CD4-positive, alpha-beta memory T cell (primary cell): ENCODE measurements at places on chromosomes 6 and 20. TPM values are rescaled to one million over a fixed set of nuclear protein-coding genes. Genes with fewer than 3 reads are reported as not detected.

Gene PRL
- total RNA-seq, result not detected

DNA sequence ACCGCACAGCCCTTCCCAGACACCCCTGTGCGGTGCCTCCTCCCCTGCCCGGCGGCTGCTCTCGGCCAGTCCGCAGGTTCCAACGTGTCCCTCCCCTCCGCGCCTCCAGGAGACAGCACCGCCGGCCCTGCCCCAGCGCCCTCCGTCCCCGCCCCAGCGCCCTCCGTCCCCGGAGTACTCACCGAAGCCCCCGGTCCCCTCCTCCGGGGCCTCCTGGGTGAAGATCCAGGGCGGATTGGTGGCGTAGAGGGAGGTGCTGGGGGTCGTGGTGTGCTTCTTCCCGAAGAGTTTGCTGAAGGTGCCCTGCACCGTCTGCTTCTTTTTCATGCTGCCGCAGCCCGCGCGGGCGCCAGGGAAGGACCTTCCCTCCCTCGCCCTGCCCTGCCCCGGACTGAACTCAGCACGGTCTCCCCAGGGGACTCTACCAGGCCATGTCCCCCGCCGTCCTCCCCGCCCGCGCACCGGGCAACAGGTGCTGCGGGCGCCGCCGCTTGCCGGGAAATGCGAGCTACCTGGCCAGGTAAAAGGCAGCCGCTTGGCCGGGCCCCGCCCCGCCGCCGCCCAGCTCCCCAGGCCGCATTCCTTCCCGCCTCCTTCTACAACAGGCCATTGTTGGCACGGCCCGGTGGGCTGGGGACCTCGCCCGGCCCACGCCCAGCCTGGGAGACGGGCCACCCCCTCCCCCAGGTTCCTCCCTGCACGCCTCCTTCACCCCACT lies at the start of gene C6orf132:
C6orf132 (minus strand) TSS at position 503 of the 718 bp plus-strand sequence; CDS start at position 327, 176 bp downstream.
- no peak for DNase-seq

DNA sequence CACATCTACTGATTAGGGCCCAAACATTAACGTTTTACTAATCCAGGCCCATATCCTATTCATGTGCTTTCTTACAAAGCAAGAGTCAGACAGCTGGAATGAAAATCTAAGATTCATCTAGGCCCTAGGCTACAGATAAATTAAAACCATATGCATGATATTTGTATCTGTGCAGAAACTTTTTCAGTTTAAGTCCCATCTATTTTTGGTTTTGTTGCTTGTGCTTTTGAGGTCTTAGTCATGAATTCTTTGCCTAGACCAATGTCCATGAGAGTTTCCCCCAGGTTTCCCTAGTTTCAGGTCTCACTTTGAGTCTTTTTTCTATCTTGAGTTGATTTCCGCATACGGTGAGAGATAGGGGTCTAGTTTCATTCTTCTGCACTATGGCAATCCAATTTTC lies 20.2 kb downstream of the ADNP start:
- DNase-seq, result no peak

DNA sequence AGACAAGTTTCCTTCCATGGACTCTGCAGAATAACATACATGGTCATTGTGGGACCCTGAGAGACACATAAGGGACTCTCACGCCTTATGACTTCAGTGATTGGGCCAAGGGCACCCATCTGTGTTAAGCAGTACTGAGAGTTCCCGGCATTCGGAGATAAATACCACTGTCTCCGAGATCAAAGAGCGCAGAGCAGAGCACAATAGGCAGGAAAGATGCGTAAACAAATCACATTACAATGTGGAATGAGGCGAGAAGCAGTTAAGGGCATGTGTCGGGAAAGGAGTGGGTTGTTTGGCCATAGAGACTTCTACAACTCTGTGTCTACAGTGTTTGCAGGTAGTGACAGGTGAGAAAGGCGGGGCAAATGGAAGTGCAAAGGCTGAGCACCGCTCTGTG lies 57.6 kb downstream of the NRSN1 start:
- DNase-seq, result no peak

Gene SLC17A1
- 0.19 TPM for total RNA-seq

DNA sequence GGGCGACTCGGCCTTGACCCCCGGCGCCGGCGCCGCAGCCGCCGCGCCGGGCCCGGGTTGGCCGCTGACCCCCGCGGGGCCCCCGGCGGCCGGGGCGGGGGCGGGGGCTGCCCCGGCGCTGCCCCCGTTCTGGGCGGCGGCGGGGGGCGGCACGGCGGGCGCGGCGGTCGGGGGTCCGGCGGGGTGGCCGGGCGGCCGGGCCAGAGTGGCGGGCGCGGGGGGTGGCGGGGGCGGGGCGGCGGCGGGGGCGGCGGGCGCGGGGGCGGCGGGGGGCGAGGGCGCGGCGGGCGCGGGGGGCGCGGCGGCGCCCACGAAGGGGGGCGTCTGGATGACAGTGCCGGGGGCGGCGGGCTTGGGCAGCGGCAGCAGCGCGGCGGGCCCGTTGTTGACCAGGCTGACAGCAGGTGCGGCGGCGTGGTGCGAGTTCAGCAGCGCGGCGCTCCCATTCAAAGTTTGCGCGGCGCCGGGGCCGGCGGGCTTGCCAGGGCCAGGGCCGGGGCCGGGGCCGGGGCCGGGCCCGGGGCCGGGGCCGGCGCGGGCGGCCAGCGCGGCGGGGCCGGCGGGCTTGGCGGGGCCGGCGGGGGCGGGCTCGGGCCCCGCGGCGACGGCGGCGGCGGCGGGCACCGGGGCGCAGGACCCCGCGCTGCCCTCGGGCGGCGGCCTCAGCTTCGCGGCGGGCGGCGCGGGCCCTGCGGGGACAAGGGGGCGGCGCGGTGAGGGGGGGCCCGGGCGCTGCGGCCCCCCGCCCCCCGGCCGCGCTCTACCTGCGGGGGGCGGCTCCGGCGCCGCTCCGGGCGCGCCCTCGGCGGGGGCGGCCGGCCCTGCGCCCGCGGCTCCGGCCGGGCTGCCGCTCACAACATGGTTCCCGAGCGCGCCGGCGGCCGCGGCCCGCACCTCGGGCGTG lies 659 bp downstream of the TAF4 start:
- no peak for DNase-seq

DNA sequence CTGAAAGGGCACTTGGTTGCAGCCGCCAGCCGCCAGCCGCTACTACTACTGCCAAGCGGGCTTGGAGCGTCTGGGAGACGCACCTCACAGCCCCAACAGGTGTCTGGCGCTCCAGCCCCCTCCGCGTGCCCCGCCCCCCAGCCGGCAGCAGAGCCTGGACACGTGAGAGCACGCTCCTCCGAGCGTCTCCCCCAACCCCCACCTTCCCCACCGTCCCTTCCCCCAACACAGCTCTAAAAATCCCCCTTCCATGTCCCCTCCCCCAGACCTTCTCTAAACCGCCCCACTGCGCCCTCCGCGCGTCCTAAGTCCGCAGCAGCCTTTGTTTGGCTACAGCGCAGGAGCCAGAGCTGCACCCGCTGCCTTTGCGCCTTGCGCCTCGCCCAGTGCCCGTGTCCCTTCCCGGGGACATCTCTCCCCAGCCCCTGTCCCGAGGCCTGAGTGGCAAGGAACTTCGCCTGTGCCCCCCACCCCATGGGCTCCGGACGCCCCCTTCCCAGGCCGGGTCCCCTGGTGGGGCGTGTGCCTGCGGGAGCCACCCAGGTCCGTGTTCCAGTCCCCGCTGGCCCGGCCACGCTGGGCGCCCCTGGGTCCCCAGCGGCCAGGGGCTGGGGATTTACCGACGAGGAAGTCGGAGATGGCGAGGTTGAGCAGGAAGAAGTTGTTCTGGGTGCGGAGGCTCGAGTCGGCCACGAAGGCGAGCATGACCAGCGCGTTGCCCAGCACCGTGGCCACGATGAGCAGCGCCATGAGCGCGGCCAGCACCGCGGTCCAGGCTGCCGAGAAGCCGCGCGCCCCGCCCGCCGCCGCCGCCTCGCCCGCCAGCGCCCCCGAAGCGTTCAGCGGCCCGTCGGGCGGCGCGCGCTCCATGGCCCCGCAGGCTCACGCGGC lies 732 bp downstream of the HRH3 start:
- no peak for DNase-seq

DNA sequence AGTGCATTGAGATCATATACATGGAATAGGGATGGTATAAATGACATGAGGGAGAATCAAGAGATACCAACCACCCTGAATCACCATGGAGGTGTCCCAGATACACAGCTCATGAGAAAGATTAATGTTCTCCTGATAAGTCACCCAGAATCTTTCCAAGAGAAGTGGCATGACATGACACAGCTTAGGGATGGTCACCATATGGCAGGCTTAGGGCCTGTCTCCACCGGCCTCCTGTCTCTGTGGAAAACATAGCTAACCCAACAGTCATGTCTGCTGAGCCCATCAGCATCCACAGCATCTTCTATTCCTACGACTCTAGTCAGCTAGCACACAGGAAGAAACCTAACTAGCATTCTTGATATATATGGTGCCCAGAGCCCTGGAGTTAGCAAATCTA lies 133.3 kb downstream of the IPCEF1 start:
- DNase-seq, result no peak

DNA sequence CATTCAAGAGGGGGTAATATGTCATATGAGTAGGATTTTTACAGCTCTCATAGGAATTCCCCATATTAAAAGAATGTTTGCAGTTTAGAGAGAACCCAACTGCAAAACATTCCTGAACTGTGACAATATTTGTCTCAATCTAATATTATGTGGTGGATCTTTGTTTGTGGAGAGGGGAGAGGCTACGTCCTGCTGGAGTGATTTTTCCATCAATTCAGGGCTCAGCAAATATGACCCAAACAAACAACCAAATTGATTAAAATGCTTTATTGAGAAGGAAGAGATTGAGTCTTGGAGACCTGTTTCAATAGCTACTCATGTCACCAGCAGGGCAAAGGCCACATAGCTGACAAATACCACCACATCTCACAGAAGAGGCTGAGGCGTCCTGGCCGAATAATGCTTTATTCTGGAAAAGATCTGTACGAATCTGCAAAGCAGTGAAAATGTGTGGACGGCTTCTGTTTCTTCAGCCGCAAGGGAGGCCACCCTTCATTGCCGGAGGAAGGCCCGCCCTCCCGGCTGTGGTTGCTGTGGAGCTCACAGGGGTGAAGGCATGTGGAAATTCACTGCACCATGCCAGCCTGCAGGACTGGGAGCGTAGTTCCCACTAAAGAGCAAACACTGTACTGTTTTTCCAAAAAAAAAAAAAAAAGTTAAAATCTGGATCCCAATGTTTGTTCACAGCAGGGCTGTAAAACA lies 89.7 kb upstream of the QKI start:
- no peak for DNase-seq

DNA sequence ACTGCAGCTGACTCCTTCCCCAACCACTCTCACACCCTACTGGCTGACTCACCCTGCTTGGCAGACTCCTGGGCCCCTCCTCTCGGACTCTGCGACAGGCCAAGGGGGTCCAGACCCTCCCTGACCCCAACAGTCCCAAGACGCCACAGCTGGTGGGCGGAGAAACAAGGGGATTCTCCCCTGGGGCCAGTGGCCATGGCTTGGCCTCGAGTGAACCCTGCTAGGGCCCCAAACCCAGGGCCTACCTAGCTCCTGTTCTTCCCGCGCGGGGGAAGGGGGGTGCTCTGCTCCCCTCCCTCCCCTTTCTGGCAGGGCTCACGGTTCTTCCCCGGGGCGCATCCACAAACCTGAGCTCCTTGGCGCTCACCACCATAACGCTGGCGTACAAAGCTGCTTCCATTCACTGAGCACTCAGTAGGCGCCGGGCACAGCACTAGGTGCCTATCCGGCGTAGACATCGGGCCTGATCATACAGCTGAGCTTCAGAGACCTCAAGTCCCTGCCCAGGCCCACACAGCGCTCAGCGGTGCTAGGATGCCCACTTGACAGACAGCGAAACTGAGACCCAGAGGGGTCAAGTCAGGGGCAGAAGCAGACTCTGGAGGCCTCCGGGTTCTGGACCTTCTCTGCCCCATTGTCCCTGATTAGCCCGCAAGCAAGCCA lies 597 bp downstream of the ADA start:
- peak; percentile 43 for DNase-seq

DNA sequence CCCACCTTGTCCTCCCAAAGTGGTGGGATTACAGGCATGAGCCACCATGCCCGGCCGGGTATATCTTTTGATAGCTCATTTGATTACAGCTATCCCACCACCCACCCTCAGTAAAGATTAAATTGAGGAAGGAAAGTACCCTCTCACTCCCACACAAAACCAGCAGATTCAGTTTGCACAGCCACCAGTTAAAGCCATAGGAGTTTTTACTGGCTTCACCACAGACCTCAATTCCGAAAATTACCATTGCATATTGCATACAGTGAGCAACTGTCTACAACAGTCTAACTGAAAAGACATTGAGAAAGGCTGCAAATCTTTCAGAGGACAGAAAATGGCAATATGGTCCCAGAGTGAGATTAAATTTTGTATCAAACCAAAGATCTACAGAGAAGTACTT lies 34.9 kb downstream of the ESF1 start:
- no peak for DNase-seq

DNA sequence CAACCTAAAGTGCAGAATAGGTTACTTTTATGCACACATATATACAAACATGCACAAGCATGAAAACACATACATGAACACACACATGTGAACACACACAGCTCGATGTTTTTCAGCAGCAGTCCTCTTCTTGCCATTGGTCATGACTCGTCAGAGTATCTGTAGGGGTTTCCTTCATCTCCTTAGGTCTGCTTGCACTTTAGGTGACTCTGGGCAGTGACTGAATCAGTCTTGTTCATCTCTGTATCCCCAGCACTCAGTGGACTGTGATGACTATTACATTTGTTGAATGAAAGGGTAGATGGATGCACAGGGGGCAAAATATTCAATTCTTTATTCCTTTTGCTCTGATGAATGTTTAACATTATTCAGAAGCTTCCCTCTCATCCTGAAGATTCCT lies 26.8 kb downstream of the CBLN4 start:
- no peak for DNase-seq

DNA sequence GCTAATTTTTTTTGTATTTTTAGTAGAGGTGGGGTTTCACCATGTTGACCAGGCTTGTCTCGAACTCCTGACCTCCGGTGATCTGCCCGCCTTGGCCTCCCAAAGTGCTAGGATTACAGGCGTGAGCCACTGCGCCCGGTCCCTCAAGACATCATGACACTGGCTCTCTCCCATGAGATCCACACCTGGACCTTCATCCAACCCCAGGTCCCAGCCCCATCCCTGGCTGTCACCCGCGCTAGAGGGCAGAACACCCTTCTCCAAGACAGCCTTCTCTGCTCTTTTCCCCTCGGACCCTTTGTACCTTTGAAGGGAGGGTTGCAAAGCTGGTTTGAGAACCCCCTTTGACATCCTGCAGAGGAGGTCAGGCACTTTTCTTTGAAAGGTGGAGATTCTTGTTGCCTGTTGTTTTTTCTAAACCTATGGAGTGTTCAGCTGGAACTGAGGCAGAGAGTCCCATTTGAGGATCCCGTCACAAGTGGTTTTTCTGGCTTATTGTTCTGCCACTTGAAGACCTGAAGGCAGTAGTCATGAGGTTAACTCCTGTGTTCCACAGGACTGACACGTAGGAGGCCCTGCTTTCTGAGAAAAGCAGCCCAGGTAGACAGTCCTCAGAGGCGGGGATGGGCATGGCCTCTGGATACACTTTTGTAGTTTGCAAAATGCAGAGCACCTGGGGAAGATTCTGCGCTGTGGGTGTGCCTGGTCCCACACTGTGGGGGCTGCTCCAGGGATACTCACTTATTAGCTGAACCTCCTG lies 171.1 kb upstream of the SNX9 start:
- DNase-seq, result no peak

DNA sequence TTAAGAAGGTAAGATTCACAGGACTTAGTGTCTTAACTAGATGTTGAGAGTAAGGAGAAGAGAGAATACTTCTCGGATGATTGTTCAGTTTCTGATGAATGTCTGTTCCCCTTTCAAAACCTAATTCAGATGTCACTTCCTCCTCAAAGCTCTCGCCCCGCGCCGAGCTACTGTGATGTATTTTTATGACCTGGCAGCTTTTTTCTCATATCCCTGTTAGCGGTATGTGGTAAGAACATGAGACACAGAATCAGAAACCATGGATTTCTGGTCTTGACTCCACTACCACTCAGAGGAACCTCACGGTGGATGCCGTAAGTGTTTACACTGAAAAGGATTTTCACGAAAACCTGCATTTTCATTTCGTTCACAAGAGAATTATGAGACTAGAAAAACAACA lies 48.4 kb downstream of the CEP43 start:
- DNase-seq, result peak; percentile 67
